ENCODE measurements at places on chromosomes 7 and 10.

GRCh38 chr7:80950550-80950967, 31.7 kb upstream of the SEMA3C start:
- DNase-seq: no peak

GRCh38 chr7:128270826-128271272, 29.8 kb downstream of the LEP start:
- no peak for DNase-seq

DNA sequence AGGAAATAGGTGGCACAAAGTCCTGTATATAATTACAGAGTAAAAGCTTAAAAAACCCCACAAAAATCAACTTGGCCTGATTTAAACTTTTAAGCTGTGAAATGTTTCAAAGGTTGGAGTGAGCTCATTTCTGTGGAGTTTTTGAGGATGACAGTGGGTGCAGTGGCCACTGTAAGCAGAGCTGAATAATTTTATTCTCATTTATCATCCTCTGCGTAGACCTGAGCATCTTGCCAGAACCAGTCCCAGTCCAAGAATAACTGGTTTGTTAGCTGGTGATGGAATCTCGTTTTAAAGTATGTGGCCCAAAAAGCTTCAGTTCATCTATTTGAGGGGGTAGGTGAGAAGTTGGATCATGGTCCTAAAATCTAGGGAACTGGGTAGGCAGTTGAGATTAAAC, 4.4 kb downstream of the BMPER start:
- DNase-seq: no peak

GRCh38 chr7:90605055-90605454, 8.9 kb downstream of the CDK14 start:
- no peak for DNase-seq

- no peak for DNase-seq
Measured at GRCh38 chr7:44236333-44236728, 35.6 kb downstream of the YKT6 start.

DNA sequence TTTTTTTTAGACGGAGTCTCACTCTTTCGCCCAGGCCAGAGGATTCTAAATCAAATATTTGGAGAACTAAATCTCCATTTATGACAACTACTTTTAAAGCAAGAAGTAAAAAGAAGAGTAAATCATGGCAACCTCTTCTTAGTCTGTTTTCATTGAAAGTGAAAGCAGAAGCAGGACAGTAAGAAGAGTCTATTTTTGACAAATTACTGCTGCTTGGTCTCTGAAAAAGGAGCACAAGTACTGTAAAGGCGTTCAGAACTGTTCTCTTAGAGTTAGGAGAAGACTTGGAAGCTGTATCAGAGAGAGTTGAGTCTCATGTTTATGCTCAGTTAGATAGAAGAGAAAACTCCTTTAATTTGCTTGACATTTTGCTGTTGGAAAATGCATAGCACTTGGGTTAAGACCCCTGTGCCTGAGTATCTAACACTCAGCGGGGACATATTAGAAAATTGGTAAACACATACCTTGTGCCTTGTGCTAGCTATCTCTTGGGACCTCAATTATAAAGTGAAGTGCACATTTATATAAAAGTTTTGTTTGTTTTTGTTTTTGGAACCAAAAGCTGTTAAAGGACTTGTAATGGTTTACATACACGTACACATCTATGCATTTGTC, 433.0 kb downstream of the ANKRD7 start:
- no peak for DNase-seq

DNA sequence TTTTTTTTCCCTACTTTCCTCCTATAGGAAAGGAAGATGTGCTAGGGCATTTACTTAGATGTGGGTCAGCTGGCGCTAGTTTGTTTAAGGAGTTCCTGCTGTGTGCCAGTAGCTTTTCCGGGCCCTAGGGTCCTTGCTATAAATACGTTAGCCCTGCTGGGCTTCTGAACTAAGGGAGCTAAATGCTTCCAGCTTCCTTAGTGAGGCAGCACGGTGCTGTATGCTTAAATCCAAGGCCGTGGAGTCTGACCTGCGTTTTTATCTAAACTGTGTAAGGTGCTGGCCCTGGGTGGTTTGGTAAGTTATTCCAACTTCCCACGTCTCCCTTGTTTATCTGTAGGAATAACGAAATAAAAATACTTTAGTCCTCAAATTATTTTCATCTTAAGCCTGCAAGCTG, 594 bp downstream of the TDRD1 start:
- DNase-seq: no peak

GRCh38 chr10:125602825-125603224, 80.1 kb downstream of the TEX36 start:
- DNase-seq: no peak

- no peak for DNase-seq
Measured at GRCh38 chr7:94710256-94710655, 54.3 kb upstream of the SGCE start.

- DNase-seq: peak; percentile 74
Measured at GRCh38 chr7:151083071-151083823, at the start of gene TMUB1. TMUB1 (minus strand) TSS chr7:151083493; CDS start chr7:151082563, 930 bp downstream.

GRCh38 chr10:86960863-86961434, 2.5 kb downstream of the SNCG start:
- DNase-seq: no peak

DNA sequence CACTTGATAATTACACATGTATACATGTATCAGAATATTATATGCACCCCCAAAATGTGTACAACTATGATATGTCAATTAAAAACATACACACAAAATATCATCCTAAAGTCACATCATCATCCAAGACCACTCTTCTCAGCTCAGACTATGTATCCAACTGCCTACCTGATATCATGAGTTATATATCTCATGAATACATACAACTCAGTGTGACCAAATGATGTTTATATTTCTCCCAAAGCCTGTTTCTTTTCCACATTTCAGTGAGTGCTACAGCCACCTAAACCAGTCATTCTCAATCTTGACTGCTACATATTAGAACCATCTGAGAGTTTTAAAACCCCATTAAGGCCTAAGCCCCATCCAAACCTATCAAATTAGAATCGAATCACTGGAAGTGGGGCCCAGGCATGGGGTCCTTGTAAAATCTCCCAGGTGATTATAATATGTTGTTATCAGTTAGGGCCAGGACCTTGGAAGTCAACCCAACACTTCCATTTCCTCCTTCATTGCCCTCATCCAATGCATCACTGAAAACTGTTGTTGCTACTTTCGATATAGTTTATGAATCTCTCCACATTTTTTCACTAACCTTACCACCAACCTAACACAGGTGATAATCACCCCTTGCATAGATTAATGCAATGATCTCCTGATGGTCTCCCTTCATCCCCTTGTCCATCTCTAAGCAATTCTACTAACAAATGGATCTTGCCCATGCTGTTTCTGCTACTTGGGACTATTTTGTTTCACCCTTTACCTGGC, 53.8 kb upstream of the ITGB8 start:
- no peak for DNase-seq

DNA sequence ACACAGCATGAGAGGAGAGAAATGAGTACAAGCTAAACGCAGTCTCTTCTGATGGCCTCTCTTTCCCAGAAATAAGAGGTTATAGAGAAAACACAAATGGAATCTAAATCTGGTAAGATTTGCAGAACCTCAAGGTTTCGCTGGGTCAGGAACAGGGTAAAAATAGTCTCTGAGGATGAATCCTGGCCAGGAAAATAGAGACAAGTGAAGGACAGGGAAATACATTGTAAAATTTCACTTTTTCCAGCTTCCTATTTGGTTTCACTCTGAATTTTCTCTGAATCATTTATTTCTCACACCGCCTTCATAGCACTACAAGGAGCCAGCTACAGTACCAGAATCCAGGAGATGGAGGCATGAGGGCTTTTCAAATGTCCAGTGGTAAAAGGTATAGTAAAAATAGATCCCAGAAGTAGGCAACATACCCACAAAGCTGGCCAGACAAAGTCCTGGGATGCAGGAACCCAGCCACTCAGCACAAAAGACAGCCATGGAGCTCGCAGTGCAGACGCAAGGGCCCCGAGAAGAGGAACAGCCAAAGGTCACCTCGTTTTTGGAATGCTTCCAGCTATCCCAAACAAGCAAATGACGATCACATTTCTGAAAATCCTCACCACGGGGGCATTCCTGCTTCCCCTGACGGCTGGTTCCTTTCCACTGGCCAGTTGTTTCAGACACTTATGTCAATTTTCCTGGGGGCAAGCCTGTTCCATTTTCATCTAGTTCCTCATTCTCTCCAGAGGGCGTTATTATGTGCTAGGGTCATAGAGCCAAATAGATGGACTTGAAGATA, 21.5 kb upstream of the IKZF1 start:
- DNase-seq: no peak

DNA sequence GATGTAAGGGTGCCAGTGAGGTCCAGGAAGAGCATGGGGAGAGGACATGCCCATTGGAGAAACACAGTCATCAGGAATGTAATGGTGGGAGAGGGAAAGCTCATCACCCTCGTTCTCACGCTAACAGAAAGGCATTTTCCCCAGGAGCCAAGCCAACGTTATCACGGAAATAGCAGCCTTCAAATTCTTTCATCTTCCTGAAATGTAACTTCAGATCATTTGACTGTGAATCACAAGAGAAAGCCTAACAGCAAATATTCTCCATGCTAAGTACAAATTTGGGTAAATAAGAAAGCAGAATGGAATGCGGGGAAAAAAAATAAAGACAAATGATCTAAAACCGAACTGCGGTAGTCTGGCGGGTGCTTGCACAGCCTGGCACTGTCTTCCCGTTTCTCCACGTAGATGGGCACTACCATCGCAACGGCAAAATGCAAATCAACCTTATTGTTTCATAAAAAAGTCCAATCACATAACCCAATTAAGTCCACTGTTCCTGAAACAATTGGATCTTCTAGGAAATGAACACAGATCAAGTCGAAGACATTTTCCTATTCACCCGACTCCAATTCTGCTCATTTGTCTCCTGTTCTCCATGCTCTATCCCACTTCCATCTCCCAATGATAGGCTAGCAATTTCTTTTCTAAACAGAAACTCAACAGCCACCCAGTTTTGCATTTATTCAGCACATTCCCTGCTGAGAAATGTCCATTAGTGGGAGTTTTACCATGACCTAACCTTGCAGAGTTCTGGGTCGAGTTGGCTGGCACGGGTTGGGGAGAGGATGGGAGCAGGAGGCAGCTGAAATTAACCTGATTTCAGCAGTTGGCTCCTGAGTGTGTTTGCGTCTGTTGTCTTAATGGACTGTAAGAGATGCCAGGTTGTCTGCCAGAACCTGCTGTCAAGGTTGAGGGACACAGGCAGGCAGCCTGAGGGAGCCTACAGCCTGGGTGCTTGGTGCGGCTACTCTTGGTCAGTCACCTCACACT, 74.6 kb upstream of the FRMD4A start:
- no peak for DNase-seq

Measured in stimulated activated CD4-positive, alpha-beta T cell treated with anti-CD3 and anti-CD28 coated beads, Interleukin-4, amount 100 ng/mL, for 48 hours (primary cell).